H9 (cell line): ENCODE measurements at places on chromosomes 12 and 14.
A peak's percentile ranks its signal among the peaks of the same experiment; 100 is the strongest.

DNA sequence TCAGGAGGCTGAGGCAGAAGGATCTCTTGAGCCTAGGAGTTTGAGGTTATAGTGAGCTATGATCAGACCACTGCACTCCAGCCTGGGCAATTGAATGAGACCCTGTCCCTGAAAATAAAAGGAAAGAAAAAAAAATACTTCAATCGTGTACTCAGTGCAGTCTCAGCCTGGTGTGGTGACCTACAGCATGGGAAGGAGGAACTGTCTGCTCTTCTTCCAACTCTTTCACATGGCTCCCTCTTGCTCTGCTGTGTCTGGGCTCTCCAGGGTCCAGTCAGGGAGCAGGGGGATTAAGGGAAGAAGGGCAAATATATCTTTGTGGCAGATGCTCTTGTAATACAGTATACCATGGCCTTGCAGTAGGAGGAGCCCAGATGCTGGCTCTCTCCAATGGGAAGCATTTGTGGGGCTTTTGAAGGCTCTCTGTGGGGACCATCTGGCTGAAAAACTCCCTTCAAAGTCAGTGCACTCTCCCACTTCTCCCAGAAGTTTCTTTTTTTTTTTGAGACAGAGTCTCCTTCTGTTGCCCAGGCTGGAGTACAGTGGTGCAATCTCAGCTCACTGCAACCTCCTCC is 76.6 kb upstream of the TMPO start:
- DNase-seq = no peak

DNA sequence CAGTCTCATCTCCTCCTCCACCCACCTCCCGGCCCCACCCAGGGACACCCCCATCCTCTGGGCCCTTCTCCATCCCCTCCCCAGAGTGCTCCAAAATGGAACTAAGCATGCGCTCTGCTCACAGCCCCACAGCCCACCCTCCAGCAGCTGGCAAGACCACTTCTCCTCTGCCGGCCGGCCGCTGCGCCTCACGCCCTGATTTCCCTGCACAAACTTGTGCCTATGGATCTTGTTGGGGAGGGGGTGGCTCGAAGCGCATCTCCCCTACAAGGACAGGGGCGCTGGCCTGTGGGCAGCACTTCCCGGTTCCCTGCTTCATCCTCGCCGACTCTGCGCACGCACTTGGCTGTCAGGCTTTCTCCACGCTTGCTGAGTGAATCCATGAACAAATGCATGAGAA is 19.5 kb upstream of the NUDT14 start:
- no peak for DNase-seq

- DNase-seq = no peak
Measured at GRCh38 chr12:60194678-60195077, 598.8 kb downstream of the SLC16A7 start.

- no peak for DNase-seq
Measured at GRCh38 chr14:90453401-90453951, 56.6 kb downstream of the CALM1 start.

- no peak for DNase-seq
Measured at GRCh38 chr12:19166956-19167355, 37.4 kb downstream of the PLEKHA5 start.

DNA sequence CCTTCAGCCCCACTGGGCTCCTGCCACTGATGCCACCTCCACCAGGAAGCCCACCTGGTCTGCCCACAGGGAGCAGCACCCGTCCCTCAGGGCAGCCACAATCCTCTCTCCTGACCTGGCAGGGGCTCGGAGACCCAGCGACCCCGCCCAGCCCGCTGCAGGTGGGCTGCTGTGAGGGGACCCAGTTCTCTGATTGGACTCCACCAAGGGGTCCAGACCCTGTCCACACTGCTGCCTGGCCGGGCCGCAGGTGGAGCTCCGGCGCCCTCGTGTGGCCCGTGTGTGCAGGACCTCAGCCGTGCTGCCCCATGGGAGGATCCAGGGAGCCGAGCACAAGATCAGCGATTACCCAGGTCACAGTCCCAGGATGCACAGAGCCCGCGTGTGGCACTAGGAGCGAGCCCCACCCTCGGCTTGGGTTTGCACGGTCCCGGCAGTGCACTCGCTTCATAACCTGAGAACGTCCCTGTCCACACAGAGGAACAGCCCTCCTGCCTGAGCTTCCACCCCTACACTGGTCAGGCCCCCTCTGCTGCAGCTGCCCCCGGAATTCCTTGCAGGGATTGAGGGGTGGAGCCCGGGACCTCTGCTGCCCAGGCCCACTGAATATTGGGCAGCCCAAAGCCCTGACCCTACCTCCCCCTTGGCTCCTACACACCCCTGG is 35.4 kb upstream of the TMEM179 start:
- DNase-seq = peak; percentile 91

- no peak for DNase-seq
Measured at GRCh38 chr12:124916374-124917134, 2.1 kb upstream of the UBC start.

DNA sequence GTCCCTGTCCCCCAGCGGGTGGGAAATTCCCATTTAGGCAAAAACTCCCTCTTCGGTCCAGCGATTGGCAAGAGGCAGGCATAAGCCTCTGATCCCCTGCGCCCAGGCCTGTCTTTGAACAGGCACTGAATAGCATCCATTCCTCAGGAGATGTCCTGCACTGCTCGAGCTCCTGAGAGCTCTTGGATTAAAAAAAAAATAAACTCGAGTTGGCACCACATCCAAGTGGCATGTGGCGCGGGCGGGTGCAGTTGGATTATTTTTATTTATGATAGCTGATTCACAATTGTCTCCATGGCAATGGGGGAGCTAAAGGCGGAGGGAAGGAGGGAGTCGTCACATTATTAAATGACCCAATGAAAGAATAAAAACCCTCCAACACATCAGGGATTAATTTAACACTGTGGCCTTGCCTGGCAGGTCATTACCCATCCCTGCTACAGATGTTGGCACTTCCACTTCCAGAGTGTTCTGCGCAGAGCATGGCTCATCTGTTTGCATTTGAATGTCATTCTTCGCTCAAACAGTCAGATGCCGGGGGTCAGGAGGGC is 207.2 kb downstream of the AACS start:
- DNase-seq = no peak

- DNase-seq = no peak
Measured at GRCh38 chr12:131345521-131346436, 365.1 kb upstream of the SFSWAP start.

DNA sequence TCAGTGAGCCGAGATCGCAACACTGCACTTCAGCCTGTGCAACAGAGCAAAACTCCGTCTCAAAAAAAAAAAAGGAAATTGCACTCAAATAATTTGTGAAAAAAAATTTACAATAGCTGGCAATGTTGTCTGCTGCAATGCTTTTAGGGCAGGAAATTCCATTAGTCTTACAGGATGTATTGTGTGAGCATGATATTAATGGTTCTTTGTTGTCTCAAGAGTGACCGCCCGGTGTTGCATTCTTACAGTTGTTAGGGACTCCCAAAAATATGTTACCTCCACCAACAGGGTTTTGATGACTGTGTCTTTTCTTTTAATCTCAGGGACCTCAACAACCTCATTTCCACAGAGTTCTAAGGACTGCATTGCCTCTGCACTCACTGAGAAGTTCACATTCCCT is 44.8 kb downstream of the PZP start:
- no peak for DNase-seq

- DNase-seq = no peak
Measured at GRCh38 chr12:19138956-19139355, 9.4 kb downstream of the PLEKHA5 start.

GRCh38 chr12:92939116-92939515 is 10.0 kb upstream of the EEA1 start:
- no peak for DNase-seq

GRCh38 chr12:109766251-109766778 is 52.7 kb downstream of the FAM222A start:
- DNase-seq = peak; percentile 47

GRCh38 chr12:123479442-123480180 is 21.7 kb downstream of the SNRNP35 start:
- DNase-seq = no peak

DNA sequence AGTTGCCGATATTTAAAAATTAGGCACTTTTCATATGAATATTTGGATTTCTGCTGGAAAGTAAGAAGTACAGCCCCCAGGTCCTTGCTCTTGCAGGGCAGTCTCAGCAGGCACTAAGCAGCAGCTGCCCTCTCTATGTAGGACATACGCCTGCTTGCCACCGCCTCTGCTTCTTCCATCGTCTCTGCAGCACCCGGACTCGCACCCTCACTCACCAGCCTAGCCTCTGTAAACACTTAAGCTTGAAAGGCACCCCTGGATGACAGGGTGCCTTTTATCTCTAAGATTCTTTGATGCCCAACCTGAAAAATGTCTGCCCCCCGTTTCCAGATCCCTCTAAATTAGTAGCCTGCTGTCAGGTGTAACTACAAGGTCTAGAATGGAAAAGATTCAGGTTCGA is 19.0 kb downstream of the OTUB2 start:
- no peak for DNase-seq

GRCh38 chr12:25352083-25352918 is 101.6 kb upstream of the KRAS start:
- no peak for DNase-seq

- no peak for DNase-seq
Measured at GRCh38 chr14:103740991-103741689, 25.5 kb downstream of the ZFYVE21 start.

- DNase-seq = no peak
Measured at GRCh38 chr14:69275331-69275730, 15.4 kb downstream of the GALNT16 start.
